ENCODE measurements at places on chromosomes 6 and 20.

DNA sequence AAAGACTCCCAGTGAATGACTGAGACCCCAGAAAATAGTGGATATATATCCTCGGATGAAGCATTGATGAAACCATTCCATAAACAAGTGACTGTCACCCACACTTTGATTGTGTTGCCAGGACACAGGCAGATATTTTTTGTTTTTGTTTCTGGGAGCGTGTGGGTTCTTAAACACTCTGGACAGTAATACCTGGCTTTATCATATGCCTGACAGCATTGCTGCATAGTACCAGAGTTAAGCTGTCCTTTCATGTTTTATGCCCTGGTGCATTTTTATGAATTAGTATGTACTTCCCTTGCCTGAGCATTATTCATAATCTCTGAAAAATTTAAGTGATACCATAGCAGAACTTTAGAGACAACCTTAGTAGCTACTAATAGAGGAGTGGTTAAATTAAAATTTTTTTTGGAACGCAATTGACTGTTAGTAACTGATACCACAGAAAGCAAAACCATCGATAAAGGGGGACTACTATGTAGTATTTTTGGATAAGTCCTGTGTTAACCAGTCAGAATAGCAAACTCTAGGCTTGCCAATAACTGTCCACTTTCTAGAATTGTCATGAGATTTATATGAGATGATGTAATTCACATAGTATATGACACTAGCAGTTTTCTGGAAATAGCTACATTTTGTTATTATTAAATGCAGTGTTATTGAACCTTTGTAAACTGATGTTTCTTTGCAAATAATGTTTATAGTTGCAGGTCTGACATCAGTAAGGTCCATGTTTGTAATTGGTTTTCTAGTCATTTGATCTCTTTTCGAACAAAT is 30.4 kb downstream of the SENP6 start:
- DNase-seq = no peak

GRCh38 chr6:5466281-5467136 is 205.2 kb downstream of the FARS2 start:
- no peak for DNase-seq

GRCh38 chr6:15585760-15586214 is 77.0 kb downstream of the DTNBP1 start:
- no peak for DNase-seq

GRCh38 chr6:112481211-112481610 is 134.1 kb downstream of the RFPL4B start:
- DNase-seq = no peak

DNA sequence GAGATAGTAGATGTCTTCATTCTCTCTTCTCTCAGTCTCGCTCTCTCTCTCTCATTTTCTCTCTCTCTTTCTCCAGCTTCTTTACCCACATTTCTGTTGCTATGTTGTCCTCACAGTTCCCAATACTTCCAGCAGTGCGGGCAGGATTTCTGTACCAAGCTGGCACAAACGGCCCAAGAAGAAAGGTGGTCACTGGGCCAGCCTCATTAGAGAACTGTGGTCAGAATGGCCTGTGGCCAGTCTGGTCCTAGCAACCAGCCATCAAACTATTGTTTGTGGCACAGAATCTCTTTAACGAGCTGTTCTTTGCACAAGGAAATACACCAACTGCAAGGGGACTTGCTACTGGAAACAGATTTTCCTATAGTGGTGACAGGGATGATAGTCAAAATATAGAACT is 81.3 kb downstream of the SEL1L2 start:
- no peak for DNase-seq

- no peak for DNase-seq
These were observed 66.0 kb downstream of the KIZ start for GRCh38 chr20:21191839-21192238.

DNA sequence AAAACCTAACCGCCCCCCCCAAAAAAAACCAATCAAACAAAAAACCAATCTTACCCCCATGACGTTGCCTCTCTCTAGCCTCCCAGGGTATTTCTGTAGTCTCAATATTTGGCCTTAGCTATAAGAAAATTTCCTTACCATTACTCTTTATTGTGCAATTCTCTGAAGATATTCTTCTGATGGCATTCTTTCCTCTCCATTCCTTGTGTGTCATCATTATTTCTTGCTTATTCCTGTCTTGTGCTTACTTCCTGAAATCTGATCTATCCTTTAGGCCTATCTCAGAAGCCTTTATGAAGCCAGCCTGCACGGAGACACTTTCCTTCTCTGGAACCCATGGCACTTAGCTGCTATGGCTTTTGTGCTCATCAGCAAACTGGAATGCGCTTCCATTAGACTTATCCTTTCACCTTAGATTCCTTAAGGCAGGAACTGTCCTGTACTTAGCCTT is 65.9 kb upstream of the DDR1 start:
- no peak for DNase-seq

GRCh38 chr6:121436960-121437850 is 1.8 kb downstream of the GJA1 start:
- peak; percentile 73 for DNase-seq

DNA sequence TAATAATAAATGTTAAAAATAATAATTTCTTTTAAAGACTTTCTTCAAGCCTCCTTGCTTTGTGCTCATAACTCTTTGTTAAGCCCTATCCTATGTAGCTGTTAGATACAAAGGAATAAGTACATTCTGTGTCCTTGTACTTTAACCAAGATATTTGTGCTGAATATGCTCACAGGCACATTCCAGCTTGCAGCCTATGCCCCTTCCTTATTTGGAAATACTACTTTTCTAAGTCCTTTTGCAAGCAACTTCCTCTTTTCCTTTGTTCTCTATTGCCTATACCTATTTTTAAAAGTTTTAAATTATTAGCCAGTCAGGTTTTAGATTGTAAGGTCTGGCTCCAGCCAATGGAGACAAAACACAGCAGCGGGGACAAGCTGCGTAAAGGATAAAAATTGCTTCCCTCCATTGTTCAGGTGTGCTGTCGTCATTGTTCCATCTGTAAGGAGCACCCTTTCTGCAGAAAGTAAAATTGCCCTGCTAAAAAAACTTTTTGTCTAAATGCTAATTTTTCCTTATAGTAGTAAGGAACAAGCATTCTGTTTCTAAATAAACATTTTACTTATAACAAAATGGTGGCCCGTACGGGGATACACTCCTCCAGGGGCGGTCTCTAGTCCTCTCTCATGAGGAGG is 80.2 kb downstream of the SYTL3 start:
- no peak for DNase-seq

- no peak for DNase-seq
These were observed 16.9 kb upstream of the GSTA4 start for GRCh38 chr6:53011979-53012378.

DNA sequence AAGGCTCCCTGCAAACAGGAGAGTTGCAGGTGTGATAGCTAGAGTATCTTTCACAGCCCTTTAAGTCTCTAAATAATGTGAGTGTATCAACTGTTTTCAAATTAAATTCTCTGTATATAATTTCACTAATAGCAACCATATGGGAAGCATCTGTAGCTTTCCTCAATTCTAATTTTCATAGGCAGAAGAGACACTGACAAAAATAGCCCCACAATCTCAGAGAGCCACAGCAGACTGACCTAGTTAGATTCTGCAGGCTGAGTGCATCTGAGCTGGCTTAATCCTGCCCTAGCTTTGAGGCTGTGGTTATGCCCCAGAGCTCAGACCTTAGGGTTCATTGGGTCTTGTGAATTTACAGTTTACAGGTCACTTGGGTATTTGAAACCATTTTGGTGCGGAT is 63.9 kb downstream of the MAP7 start:
- DNase-seq = no peak

Data from sciatic nerve (tissue), 2 donors.